ENCODE measurements at places on chromosomes 6 and 20.

GRCh38 chr6:17334265-17334664, 53.1 kb downstream of the RBM24 start:
- no peak for DNase-seq

- DNase-seq, result peak; percentile 65
These were observed 20.7 kb downstream of the GTPBP2 start for GRCh38 chr6:43608310-43608763.

DNA sequence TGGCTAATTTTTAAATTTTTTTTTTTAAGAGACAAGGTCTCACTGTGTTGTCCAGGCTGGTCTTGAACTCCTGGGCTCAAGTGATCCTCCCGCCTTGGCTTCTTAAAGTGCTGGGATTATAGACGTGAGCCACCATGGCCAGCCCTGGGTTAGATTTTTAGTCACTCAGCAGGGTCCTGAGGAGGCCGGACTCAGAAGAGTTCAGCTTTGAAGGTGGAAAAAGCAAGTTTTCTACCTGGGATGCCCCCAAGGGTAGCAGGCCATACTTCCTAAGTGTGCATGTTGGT, 44.2 kb downstream of the FGD2 start:
- DNase-seq, result no peak

DNA sequence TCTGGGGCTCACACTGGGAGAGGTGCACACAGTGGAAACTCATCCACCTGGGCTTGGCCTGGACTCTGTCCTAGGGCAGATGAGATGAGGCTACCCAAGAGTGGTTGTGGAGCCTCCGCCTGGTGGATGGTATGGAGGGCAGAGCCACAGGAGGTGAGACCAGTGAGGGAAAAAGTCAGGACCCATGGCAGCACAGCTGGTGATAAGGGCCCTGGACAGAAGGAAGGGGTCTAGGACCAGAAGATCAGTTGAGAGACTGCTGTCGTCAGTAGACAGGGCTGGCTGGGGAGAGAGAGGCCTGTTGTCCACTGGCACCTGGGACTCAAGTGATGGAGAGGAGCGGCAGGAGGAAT, 29.8 kb downstream of the PLCG1 start:
- no peak for DNase-seq

- DNase-seq, result no peak
These were observed 851 bp downstream of the MAVS start for GRCh38 chr20:3847429-3847940.
